PC-9 (cell line): ENCODE measurements at places on chromosomes 16 and 17. TPM values are rescaled to one million over a fixed set of nuclear protein-coding genes. Genes with fewer than 3 reads are reported as not detected.
A peak's percentile ranks its signal among the peaks of the same experiment; 100 is the strongest.

- H3K27ac ChIP-seq: no peak overlapping the region
- peaks cover 13% of the 10 kb centered on the region for H3K36me3 ChIP-seq
- H3K4me1 ChIP-seq: peaks cover 63% of the 10 kb centered on the region
- no peak for DNase-seq
- no peaks in the 10 kb centered on the region for H3K27me3 ChIP-seq
Measured at GRCh38 chr17:64060331-64060730, 39.9 kb upstream of the ICAM2 start.

GRCh38 chr17:40511136-40511535 is 9.7 kb upstream of the TNS4 start:
- H3K4me1 ChIP-seq: peaks cover 82% of the 10 kb centered on the region
- no peaks in the 10 kb centered on the region for H3K36me3 ChIP-seq
- H3K27ac ChIP-seq: no peak overlapping the region
- no peak for DNase-seq
- no peaks in the 10 kb centered on the region for H3K27me3 ChIP-seq
- no peak overlapping the region for H3K4me3 ChIP-seq

- no peaks in the 10 kb centered on the region for H3K27me3 ChIP-seq
- H3K4me3 ChIP-seq: no peak overlapping the region
- no peak overlapping the region for H3K27ac ChIP-seq
Measured at GRCh38 chr16:74623214-74623838, 16.4 kb upstream of the GLG1 start.

- H3K36me3 ChIP-seq: no peaks in the 10 kb centered on the region
- DNase-seq: no peak
- H3K4me3 ChIP-seq: no peak overlapping the region
Measured at GRCh38 chr17:12231355-12231682, 210.6 kb downstream of the MAP2K4 start.

- no peak overlapping the region for H3K4me3 ChIP-seq
- no peaks in the 10 kb centered on the region for H3K36me3 ChIP-seq
- no peak for DNase-seq
- H3K4me1 ChIP-seq: no peaks in the 10 kb centered on the region
- no peak overlapping the region for H3K27ac ChIP-seq
Measured at GRCh38 chr16:13344001-13344400, 442.6 kb downstream of the SHISA9 start.

DNA sequence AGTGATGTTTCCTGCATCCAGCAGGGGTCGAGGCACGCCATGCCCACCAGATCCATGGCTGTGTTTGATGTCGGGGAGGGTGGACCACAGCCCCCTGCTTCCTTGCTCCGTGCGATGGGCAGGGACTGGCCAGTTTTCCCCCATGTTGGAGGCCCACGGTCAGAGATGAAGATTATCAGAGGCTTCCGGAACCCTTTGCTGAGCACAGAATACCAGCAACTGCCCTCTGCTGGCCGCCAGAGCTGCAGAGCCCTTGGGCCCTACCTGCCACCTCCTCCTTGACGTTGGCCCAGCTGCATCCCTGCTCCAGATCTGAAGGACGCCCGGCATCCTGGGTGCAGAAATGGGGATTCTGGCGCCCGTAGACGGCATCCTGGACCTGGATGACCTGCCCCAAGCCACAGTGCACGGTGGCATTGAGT is 23.7 kb upstream of the BCO1 start:
- DNase-seq: peak; percentile 38
- H3K4me1 ChIP-seq: no peaks in the 10 kb centered on the region
- H3K27ac ChIP-seq: no peak overlapping the region
- H3K27me3 ChIP-seq: no peaks in the 10 kb centered on the region
- H3K36me3 ChIP-seq: no peaks in the 10 kb centered on the region
- no peak overlapping the region for H3K4me3 ChIP-seq

- H3K36me3 ChIP-seq: no peaks in the 10 kb centered on the region
- no peak overlapping the region for H3K4me3 ChIP-seq
- DNase-seq: no peak
- H3K27ac ChIP-seq: no peak overlapping the region
Measured at GRCh38 chr17:76986365-76986764, 118.2 kb downstream of the MGAT5B start.

DNA sequence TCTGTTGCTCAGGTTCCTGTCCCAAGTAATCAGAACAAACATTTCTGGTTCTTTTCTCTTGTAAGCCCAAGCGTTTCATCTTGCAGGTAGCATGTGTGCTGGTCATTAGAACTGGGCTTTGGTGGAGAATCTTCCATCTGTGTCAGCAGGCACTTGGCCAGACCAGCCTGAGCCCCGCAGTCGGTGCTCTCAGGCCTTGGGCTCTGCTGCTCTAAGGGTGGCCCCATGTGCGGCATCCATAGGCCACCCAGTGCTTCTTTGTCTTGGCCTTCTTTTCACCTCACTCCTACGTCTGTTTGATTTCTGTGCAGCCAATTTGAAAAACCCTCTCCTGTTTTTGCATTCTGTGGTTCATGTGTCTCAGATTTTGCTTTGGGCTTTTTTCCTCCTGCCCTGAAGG is 51.6 kb downstream of the PLD6 start:
- no peaks in the 10 kb centered on the region for H3K4me1 ChIP-seq
- no peak overlapping the region for H3K27ac ChIP-seq
- peaks cover 69% of the 10 kb centered on the region for H3K36me3 ChIP-seq
- H3K27me3 ChIP-seq: no peaks in the 10 kb centered on the region
- H3K4me3 ChIP-seq: no peak overlapping the region

DNA sequence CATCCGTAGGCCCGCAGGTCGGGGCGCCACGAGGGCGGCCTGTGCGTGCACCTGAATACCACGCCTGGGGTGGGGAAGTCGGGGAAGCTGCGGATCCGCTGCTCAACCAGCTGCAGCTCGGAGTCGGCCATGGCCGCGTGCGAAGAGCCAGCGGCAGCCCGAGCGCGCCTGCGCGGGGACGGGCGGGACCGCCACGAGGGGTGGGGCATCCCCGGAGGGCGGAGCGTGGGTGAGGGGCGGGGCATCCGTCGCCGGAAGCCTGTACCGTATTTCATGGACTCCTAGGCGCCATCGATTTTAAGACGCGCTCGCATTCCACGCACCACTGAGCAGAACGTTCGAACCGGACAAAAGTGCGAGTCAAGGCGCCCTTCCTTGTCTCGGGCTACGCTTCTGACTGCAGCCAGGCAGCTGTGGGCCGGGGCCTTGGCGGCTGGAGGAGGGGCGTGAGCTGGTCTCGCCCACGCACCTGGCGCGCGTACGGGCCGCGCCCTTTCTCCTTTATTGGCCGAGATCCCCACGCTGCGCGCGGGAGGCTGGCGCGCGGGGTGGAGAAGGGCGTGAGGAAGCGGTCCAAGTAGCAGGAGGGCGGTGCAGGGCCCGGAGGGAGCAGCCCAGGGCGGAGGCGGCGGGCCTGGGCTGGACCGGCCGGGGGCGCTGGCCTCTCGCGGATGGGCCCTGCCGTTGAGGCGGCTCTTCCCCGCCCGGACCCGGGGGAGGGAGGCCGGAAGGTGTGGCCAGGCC is at the start of gene APRT:
Gene APRT (minus strand): TSS at position 160 of the 744 bp plus-strand sequence. CDS start 29 bp downstream, at position 131.
- peaks cover 16% of the 10 kb centered on the region; the same call in 1 of the 2 replicates for H3K4me1 ChIP-seq
- DNase-seq: peak; percentile 99
- no peaks in the 10 kb centered on the region for H3K27me3 ChIP-seq
- peak within 1 kb of the TSS; percentile 78 for H3K27ac ChIP-seq
- H3K36me3 ChIP-seq: peaks cover 11% of the 10 kb centered on the region; the same call in 1 of the 2 replicates
- H3K4me3 ChIP-seq: peak within 1 kb of the TSS; percentile 91

- peak overlapping the region; percentile 56 for H3K27ac ChIP-seq
- H3K27me3 ChIP-seq: no peaks in the 10 kb centered on the region
- H3K4me3 ChIP-seq: no peak overlapping the region
- peaks cover 35% of the 10 kb centered on the region for H3K4me1 ChIP-seq
- peaks cover 12% of the 10 kb centered on the region; the same call in 1 of the 2 replicates for H3K36me3 ChIP-seq
- DNase-seq: peak; percentile 63
Measured at GRCh38 chr16:71630808-71631207, 4.8 kb downstream of the MARVELD3 start.

- peak; percentile 84 for DNase-seq
- H3K4me3 ChIP-seq: peak overlapping the region; percentile 35; the same call in 1 of the 2 replicates
- no peaks in the 10 kb centered on the region for H3K27me3 ChIP-seq
- peaks cover 37% of the 10 kb centered on the region for H3K4me1 ChIP-seq
- no peaks in the 10 kb centered on the region for H3K36me3 ChIP-seq
- H3K27ac ChIP-seq: peak overlapping the region; percentile 98
Measured at GRCh38 chr17:76252040-76252954, 12.0 kb upstream of the RNF157 start.

DNA sequence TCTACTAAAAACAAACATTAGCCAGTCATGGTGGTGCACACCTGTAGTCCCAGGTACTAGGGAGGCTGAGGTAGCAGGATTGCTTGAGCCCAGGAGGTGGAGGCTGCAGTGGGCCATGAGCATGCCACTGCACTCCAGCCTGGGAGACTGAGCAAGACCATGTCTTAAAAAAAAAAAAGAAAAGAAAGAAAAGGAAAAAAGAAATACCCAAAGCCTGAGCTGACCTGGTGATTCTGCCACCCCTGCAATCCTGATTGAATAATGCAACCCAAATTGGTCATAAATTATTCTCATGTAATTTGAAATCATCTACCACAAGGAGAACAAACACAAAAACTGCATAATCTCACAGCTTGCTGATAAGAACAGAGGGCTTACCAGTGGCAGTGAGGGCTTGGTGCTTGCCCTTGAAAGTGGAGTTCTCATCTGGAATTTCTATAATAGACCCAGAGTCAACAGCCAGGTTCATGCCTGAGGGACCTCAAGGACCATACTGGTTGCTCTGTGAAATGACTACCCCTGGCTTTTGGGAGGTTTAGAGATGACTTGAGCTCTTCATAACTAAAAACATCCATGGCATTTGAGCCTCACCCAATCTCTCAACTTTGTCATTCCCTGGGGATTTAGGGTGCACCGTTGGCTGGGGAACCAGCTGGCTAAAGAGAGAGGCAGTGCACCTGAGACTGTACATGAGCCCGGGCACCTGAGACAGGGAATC is 35.4 kb upstream of the TMC5 start:
- peak; percentile 85 for DNase-seq
- H3K27me3 ChIP-seq: no peaks in the 10 kb centered on the region
- H3K4me3 ChIP-seq: no peak overlapping the region
- peak overlapping the region; percentile 66 for H3K27ac ChIP-seq
- no peaks in the 10 kb centered on the region for H3K36me3 ChIP-seq

DNA sequence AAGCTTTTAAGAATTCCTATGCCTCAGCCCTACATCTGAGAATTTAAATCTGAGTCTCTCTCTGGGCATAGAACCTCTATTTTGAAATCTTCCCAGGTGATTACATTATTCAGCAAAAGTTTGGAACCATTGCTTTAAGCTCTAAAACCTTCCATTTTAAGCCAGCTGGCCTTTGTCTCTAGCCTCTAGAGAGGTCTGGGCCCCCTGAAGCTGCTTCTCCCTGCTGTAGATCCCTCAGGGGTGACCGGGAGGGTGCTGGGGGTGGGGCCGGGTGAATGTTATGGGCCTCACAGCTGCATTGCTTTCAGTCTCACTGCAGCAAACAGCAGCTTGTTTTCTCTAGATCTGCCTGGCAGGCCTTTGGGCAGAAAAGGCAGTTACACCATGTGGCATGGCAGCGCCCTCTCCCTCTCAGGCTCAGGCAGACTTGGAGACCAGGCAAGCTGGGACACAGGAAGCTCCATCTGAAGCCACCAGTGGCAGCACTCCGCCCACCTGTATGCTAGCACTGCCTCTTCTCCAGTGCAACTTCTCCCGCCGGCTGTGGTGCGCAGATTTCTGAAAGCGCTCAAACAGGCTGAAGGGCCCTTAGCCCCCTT is 66.3 kb downstream of the MPRIP start:
- no peak overlapping the region for H3K4me3 ChIP-seq
- H3K27me3 ChIP-seq: no peaks in the 10 kb centered on the region
- peak; percentile 41 for DNase-seq

- H3K27ac ChIP-seq: no peak overlapping the region
- H3K4me3 ChIP-seq: peak overlapping the region; percentile 89
- H3K27me3 ChIP-seq: no peaks in the 10 kb centered on the region
- H3K4me1 ChIP-seq: peaks cover 20% of the 10 kb centered on the region
- DNase-seq: no peak
Measured at GRCh38 chr16:31071861-31072260, 2.2 kb downstream of the ZNF668 start.

GRCh38 chr16:9095656-9096397 is 4.4 kb downstream of the HAPSTR1 start:
- DNase-seq: no peak
- no peaks in the 10 kb centered on the region for H3K27me3 ChIP-seq
- H3K36me3 ChIP-seq: peaks cover 59% of the 10 kb centered on the region
- H3K27ac ChIP-seq: peak overlapping the region; percentile 51
- H3K4me3 ChIP-seq: peak overlapping the region; percentile 86; the same call in 1 of the 2 replicates

DNA sequence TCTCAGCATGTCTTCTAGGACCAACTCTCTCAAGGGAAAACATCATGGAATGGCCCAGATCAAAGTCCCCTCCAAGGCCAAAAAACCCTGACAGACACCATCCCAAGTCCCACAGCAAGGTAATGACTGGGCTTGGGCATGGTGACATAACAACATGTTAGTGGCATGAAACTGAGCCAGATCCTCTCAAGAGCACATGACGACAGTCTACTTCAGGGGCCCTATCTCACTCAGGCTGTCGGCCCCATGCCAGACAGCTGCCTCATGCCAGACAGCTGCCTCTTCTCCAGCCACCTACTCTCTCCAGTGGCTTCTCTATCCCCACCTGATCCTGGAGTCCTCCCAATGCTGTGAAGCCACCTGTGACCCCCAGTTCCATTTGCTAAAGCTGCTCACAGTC is 18.4 kb downstream of the HSD11B2 start:
- no peaks in the 10 kb centered on the region for H3K36me3 ChIP-seq
- DNase-seq: no peak
- no peaks in the 10 kb centered on the region for H3K27me3 ChIP-seq
- no peak overlapping the region for H3K27ac ChIP-seq

- DNase-seq: no peak
- no peak overlapping the region for H3K4me3 ChIP-seq
- no peaks in the 10 kb centered on the region for H3K4me1 ChIP-seq
Measured at GRCh38 chr16:55116165-55116920, 185.7 kb downstream of the IRX5 start.

GRCh38 chr17:81332914-81333528 is 37.9 kb upstream of the SLC38A10 start:
- no peaks in the 10 kb centered on the region for H3K36me3 ChIP-seq
- H3K4me3 ChIP-seq: no peak overlapping the region
- H3K27me3 ChIP-seq: no peaks in the 10 kb centered on the region
- peaks cover 62% of the 10 kb centered on the region for H3K4me1 ChIP-seq

The CHST4 gene
- total RNA-seq: 2.4 and 3.1 TPM in 2 replicates

The SLFN14 gene
- total RNA-seq: not detected in 2 replicates

The SLC5A11 gene
- total RNA-seq: 3.7 and 5.7 TPM in 2 replicates

The PPY gene
- total RNA-seq: not detected in 2 replicates

The KRTAP4-1 gene
- total RNA-seq: not detected in 2 replicates

The TNFRSF13B gene
- total RNA-seq: not detected in 2 replicates

The TMEM235 gene
- total RNA-seq: not detected in 2 replicates

The NPIPA2 gene
- 2.6 and 3.0 TPM in 2 replicates for total RNA-seq

The ITGB4 gene
- 448 and 461 TPM in 2 replicates for total RNA-seq

The PRSS22 gene
- total RNA-seq: 98.2 and 99.7 TPM in 2 replicates
